ENCODE measurements at places on chromosomes 3 and 15.

DNA sequence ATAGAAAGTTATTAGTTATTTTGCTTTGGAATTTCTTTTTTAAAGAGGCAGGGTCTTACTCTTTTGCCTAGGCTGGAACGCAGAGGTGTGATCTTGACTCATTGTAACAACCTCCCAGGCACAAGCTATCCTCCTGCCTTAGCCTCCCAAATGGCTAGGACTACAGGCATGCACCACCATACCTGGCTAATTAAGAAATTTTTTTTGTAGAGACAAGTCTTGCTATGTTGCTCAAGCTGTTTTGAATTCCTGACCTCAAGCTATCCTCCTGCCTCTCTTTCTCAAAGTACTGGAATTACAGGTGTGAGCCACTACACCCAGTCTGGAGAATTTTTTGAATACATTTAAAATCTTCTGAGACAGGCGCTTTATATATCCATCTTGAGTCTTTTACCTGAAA, 49.5 kb downstream of the IQGAP1 start:
- DNase-seq, result no peak

GRCh38 chr3:72494130-72494529, 354.1 kb downstream of the SHQ1 start:
- no peak for DNase-seq

- DNase-seq, result no peak
Measured at GRCh38 chr15:46589088-46589487, 954.3 kb downstream of the SQOR start.

DNA sequence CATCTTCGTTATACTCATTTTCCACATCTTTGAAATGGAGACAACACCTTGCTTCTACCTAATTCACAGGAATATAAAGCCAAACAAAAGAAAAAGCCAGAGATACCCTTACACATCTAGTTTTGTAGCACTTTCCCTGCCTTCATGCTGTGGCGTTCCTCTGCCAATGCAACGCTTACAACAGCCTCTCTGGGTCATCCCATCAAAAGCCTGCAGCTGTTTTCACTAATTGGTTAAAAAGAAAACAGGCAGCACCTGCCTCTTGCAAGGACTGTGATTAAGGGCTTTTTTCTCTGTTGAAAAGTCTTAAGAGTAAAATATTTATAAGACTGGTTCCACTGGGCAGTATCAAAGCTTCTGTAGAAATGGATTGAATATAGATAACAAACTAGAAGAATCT, 120.3 kb downstream of the FMN1 start:
- no peak for DNase-seq

DNA sequence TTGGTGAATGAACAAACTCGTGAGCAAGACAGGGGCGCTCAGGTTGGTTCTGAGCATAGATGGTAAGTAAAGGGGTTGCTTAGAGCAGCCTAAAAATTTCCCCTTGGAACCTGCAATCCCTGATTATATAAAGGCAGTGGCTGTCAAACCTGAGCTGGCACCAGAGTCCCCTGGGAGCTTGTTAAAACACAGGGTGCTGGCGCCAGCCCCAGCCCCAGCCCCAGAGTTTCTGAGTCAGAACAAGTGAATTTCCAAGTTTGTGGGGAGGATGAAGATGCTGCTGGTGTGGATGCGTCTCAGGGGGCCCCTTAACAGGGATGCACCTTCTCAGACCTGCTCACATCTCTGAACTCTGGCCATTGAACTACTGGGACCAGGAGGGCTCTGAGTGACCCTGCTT, 48.2 kb downstream of the FEM1B start:
- no peak for DNase-seq

- no peak for DNase-seq
Measured at GRCh38 chr15:72562386-72562785, 88.3 kb downstream of the ARIH1 start.

DNA sequence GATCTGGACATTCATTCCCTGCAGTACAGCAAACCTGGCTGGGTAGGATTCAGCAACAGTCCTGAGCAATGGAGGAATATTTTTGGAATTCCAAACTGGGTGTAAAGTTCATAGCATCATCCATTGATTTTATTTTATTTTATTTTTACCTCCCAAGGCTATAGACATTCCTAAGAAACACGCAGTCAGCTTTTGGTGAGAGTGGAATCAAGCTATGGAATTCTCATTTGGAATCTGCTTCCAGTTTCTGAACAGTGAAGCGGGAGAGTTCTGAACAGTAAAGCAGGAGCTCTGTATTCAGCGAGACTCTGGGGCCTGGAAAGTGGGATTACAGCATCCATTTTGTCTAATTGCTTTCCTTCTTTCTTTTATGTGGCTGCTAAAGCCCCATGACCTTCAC, 1.4 kb upstream of the PDZRN3 start:
- no peak for DNase-seq

GRCh38 chr3:49269443-49270155, 7.4 kb downstream of the C3orf62 start:
- DNase-seq, result no peak

DNA sequence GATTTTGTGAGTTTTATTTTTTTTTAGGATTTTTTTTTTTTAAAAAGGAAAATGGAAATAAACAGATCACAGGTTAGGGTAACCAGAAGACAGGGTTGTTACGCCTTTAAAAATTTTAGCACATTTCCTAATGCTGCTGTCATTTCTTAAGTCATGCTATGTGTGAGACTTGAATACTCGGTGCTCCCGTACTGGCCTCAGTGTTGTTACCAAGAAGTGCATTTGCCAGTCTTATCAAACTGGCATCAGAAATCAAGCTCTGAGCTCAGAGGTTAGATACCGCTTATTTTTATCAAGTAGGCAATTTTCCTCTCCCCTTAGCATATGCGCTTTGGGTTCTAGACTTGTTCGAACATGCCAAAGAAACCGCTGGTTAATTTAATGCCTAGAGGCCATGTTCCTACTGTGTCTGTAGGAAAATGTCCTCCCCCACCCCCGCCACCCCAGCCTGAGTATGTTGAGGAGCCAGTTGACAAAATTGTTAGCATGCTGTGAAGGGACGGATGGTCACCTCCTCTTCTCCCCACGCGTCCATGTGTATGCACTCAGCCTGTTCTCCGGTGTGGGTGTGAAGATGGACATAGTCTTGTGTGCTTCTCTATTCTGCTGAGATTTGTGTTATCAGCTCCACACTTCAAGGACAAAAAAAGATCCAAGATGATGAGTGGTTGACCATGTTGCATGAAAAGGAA, 88.9 kb downstream of the ITPR1 start:
- no peak for DNase-seq

GRCh38 chr15:47513471-47513870, 203.8 kb upstream of the SEMA6D start:
- no peak for DNase-seq

- no peak for DNase-seq
Measured at GRCh38 chr3:187888701-187889100, 143.4 kb upstream of the BCL6 start.

GRCh38 chr3:173737167-173737808, 339.7 kb downstream of the NLGN1 start:
- no peak for DNase-seq
